ENCODE measurements at places on chromosomes 13 and 19.

- DNase-seq = no peak
Measured at GRCh38 chr19:4816202-4816949, 15.1 kb downstream of the TICAM1 start.

GRCh38 chr19:21210037-21210621 is 68.3 kb downstream of the ZNF431 start:
- no peak for DNase-seq

DNA sequence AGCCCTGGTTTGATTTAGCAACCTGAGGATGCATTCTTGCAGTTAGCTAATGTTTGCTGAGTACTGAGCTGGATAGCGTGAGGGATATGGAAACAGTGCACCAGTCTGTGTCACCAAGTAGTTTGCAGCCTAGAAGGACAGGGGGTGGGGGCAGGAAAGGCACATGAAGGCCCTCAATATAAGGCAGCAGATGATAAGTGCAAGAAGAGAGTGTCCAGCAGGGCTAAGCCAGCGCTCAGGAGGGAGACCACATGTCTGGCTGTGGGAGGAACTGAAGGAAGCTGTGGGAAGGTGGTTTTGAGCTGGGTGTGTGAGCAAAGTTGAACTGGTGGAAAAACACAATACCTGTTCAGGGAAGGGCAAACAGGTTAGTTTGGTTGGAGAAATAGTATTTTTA is 1.7 kb downstream of the CXCL17 start:
- no peak for DNase-seq

GRCh38 chr19:38298821-38299680 is 5.0 kb upstream of the C19orf33 start:
- peak; percentile 58 for DNase-seq

- DNase-seq = no peak
Measured at GRCh38 chr13:27827646-27828045, 35.4 kb downstream of the GSX1 start.

DNA sequence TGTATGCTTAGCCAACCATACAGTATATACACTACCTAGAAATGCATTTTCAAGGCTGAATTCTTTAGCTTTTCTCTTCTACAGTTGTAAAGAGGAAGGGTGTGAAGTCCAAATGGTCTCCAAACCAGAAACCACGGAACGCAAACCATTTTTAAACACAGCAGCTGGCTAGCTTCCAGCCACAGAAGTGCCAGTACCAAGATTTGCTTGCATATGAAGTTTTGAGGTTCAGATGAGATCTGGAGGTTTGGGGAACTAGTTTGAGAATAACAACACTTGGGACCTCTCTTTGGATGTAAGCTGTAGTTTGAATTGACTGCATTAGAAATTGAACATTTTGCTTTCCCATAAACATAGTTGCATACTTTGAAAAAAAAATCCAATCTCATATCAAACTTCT is 1243.5 kb downstream of the EFNB2 start:
- DNase-seq = no peak

DNA sequence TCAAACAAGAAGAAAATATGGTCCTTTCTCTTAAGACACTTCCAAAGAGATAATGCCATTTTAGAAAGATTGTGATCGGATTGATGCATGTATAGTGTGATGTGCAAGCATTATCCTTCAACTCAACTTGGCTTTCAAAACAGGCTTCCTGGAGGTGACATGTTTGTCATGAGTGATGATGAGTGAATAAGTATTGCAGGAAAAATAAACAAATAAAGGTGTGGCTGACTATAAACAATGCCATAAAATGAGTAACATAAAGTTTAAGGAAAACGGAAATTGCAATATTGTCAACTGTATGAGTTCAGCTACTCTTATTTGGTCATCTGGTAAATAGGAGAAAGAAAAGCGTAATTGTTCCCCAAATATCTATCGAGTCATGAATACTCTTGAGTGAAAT is 1283.7 kb downstream of the PCDH9 start:
- no peak for DNase-seq

DNA sequence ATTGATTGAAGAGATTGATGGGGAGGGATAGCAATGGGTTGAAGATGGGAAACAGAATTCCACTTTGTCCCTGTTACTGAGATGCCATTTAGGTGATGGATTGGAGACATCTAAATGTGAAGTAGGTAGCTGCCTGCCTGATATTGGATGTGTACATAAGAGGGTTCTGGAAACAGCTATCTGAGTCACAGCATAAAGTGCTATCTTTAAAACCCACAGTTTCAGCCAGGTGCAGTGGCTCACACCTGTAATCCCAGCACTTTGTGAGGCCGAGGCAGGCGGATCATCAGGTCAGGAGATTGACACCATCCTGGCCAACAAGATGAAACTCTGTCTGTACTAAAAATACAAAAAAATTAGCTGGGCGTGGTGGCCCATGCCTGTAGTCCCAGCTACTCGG is 72.6 kb downstream of the DNAJC3 start:
- no peak for DNase-seq

DNA sequence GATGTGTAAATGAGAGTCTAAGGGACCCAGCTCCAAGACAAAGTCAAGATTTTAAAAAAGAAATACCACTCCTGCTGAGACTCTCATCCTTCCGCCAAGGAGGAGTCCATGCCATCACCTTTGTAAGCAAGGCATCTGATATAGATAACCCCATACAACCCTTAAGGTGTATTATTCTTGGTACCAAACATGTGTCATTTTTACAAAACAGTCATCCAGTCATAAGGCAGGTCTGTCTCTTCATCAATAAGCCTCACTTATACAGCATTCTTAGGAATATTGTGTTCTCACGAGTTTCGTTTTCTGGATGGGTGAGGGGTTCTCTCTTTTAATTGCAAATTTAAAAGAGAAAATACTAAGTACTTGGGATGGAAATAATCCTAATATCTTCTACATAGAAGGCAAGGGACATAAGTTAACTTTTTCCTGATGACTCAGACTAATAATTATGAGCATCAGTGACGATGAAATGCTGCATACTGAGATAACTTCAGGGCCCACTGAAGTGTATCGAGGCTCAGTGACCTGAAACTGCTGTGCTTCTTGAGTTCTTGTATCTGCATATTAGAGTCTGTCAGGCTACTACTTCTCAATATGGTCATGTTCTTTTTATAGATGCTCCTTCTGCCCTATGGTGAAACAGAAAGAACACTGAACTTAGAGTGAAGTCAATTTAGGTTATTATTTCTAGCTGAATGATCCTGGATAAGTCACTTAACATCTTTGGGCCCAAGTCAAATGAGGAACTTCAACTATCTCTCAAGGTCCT is 166.6 kb downstream of the KLF12 start:
- peak; percentile 84 for DNase-seq

- peak; percentile 79 for DNase-seq
Measured at GRCh38 chr13:113785051-113786010, 26.3 kb downstream of the TMEM255B start.

GRCh38 chr13:58619396-58620113 is 988.0 kb downstream of the PCDH17 start:
- no peak for DNase-seq

- DNase-seq = peak; percentile 2
Measured at GRCh38 chr13:61413572-61414535, 1.8 kb downstream of the PCDH20 start.

GRCh38 chr19:35206855-35207254 is 21.7 kb downstream of the FAM187B start:
- DNase-seq = no peak

DNA sequence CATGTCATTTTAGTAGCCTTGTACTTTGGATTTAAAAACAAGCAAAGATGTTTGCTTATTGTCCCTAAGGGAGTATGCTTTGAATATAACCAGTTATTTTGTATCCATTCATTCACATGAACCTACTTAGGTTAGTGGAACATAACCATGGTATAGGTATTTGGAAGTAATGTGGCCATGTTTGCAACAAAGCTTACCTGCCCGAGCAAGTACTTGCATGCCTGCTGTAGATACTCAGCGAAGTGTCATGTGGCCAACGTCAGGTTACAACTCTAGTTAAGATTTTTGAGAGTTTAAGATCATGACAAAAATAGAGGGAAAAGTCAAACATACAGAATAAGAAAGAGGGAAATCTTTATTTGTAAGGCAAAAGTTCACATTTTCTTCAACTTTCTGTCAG is 57.2 kb downstream of the COG6 start:
- no peak for DNase-seq

All from kidney glomerular epithelial cell (primary cell).